Tibial nerve (tissue), 4 donors: ENCODE measurements at places on chromosomes 5 and 9. TPM values are rescaled to one million over a fixed set of nuclear protein-coding genes. Genes with fewer than 3 reads are reported as not detected.

ZFP37 gene
- 2.9 TPM for total RNA-seq

- DNase-seq: no peak
Observed at GRCh38 chr5:1882337-1883119, at the start of gene IRX4. Gene IRX4 (minus strand): TSS chr5:1882925. CDS start chr5:1882647, 278 bp downstream.

DNA sequence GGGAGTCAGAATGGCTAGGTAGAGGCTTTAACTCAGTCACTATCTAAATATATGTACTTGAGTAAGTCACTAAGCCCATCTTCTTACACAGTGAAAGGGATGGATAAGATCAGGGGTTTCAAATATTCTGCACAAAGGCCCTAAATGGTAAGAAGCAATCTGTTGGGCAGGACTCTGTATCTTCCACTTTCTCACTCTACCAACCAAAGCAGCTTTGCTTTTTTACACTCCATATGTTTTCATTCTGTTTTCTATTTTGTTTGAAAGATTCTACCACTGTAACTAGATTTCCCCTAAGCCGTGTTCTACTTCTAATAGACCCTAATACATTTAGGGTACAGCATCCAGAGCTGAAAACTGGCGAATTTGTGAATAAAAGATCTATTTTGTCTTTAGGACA lies 477.5 kb upstream of the NMUR2 start:
- no peak for DNase-seq

DNA sequence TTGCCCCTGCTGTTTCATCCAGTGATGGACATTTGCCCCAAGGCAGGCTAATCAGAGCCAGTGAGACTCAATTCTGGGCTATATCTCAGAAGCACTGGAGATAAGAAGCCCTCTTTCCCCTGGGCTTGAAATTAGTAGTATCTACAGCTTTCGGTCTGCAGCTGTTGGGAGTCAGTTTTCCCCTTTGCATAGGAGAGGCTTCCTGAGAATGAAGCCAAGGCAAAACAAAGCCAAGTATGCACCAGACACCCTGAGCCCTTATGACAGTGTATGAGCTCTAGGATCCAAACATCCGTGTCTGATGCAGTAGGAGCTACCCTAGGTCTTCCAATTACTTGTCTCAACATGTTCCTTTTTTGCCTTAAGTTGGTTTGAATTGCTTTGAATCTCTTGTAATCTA lies 79.2 kb upstream of the PANK3 start:
- no peak for DNase-seq

- DNase-seq: no peak
Observed at GRCh38 chr9:3976865-3977613, 322.8 kb downstream of the GLIS3 start.
